ENCODE measurements at places on chromosomes 12 and 14.
A peak's percentile ranks its signal among the peaks of the same experiment; 100 is the strongest.

GRCh38 chr12:52741375-52742195 is 35.6 kb downstream of the KRT76 start:
- no peak for DNase-seq

GRCh38 chr14:91230397-91231035 is 14.0 kb downstream of the GPR68 start:
- no peak for DNase-seq

DNA sequence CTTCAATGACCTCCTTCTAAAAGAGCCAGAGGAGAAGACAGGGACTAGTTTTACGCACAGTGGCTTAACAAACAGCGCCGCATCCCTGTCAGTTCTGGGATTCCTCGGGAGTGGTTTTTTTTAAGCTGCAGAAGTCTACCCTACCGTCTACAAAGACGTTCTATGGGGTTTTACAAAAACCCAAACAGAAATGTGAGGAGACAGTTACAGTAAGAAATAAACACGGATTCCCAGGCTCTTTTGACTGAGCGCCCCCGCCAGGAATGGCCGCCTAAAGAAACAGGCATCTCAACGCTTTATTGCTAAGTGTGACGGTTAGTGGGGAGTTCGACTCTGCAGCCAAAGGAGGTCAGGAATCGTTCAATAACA is 484 bp downstream of the ALKBH1 start:
- peak; percentile 44 for DNase-seq

- DNase-seq, result no peak
Observed at GRCh38 chr12:25323581-25323982, 72.9 kb upstream of the KRAS start.

DNA sequence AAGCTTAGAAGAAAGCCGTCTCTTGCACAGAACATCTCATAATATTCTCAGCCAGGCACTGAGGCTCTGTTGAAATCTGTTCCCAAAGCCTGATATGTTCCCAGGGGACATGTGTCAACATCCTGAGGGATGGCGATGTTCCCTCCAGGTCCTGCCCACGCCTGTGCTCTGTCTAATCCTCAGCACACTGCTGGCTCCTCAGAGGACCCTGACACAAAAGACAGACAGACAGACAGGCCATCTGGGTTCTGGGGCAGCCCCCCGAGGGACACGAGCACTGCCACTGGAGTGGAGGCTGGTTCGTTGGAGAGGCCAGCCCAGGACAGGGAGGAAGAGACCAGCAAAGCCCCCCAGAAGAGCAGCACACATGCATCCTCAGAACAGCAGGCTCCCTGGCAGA is 27.8 kb downstream of the CHGA start:
- DNase-seq, result no peak

Data from NCI-H1105 treated with DMSO at 0.1 percent for 48 hours (cell line).